ENCODE measurements at places on chromosomes 4 and X. TPM values are rescaled to one million over a fixed set of nuclear protein-coding genes. Genes with fewer than 3 reads are reported as not detected.

Gene LRP2BP
- total RNA-seq = 0.37 TPM

Gene PABPC5
- total RNA-seq = 2.5 TPM

Gene MGST2
- total RNA-seq = 3.0 TPM

Gene PCDH19
- total RNA-seq = 0.12 TPM

Gene CT45A1
- total RNA-seq = not detected

Gene TMSB15B
- total RNA-seq = 4.9 TPM

Gene DOK7
- not detected for total RNA-seq

Gene TEX11
- total RNA-seq = not detected

Gene CSN1S1
- total RNA-seq = not detected

Gene FAM133A
- 0.25 TPM for total RNA-seq

Gene CXCL6
- 1.1 TPM for total RNA-seq

Gene FAT1
- total RNA-seq = 159 TPM

Gene SH3TC1
- 2.0 TPM for total RNA-seq

Gene CXCL11
- not detected for total RNA-seq

Gene CT45A9
- total RNA-seq = not detected

Gene CXCL5
- 0.25 TPM for total RNA-seq

Gene TSPAN5
- total RNA-seq = 115 TPM

Gene SERTM2
- 1.9 TPM for total RNA-seq

Gene TEX13C
- total RNA-seq = not detected

Gene RHOXF2
- total RNA-seq = not detected

Gene TMEM156
- total RNA-seq = 10.8 TPM

Gene NUDT10
- 6.3 TPM for total RNA-seq

Gene NHSL2
- 1.4 TPM for total RNA-seq

Gene ASMT
- not detected for total RNA-seq

Gene POU4F2
- total RNA-seq = not detected

Gene USP46
- 26.9 TPM for total RNA-seq

Gene PDGFC
- 133 TPM for total RNA-seq

Gene CACNA1F
- total RNA-seq = not detected

Gene F9
- not detected for total RNA-seq

Gene XPNPEP2
- 0.25 TPM for total RNA-seq

Gene NPNT
- total RNA-seq = 1.1 TPM

Gene ALAS2
- not detected for total RNA-seq

Gene TEC
- 1.3 TPM for total RNA-seq

Gene TEX13D
- total RNA-seq = not detected

Measured in uterine smooth muscle cell (primary cell).